Activated CD4-positive, CD25-positive, alpha-beta regulatory T cell (primary cell): ENCODE measurements at places on chromosomes 1 and 21.

DNA sequence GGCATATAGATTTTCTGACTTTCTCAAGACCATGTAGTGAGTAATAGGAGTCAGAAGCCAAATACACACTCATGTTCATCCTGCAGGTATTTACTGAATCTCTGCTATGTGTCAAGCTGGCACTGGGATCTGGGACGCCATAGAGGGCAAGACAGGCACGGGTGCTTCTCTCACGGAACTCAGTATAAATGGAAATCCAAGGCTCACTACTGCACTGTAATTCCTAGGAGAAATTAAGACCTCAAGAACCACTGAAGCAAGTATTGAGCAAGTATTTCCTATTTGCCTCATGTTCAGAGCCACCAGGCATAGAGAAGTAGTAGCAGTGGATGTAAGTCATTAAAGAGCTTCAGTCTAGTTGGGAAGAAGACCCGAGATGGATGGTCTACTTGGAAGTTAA is 38.9 kb downstream of the EIF2D start:
- DNase-seq, result no peak

DNA sequence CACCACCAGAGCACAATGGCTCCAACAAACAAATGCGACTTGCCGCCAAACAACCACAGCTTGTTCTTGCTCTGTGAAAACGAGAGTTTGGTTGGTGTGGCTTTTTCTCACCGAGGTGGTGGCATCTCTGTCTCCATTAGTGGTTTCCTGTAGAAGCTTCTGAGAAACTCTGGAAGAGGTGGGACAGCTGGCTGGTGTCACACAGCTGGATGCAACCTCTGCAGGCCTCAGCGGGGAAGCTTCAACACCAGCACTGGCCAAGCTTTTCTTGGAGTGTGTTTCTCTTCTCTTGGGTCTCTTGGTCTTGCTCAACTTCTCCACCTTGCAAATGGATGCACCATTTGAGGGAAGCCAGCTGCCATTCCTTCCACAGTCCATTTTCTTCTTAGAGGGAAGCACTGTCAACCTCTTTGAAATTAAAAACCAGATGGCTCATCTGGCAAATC is 124.8 kb downstream of the KCNN3 start:
- DNase-seq, result no peak

GRCh38 chr1:94032637-94033036 is 88.3 kb downstream of the ABCA4 start:
- no peak for DNase-seq

GRCh38 chr1:236536540-236536939 is 12.8 kb downstream of the LGALS8 start:
- DNase-seq, result no peak

DNA sequence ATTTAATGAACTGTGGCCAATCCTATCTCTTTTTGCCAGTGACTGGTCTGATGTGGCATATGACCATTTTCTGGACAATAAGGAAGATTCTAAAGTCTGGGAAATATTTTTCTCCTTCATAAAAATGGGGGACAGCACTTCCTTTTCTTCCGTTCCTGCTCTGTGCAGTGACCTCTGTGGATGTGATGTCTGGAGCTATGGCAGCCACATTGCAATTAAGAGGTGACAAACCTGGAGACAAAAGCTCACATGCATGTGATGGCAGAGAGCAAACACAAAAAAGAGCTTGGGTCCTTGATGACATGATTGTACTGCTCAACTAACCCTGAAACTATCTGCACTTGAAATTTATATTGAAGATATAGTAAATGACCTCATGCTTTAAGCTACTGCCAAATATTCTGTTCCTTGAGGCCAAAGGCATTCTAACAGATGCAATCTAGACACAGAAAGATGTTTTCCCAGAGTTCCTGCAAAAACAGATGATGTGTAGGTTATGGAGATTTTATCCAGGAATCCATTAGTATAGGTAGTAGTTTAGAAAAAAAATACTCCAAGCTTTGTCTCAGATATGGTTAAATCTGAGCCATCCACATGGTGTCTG is 2.2 kb upstream of the MAGI3 start:
- DNase-seq, result no peak

GRCh38 chr1:153364156-153364555 is 6.5 kb downstream of the S100A9 start:
- DNase-seq, result no peak

GRCh38 chr1:55539652-55540512 is 324.7 kb upstream of the USP24 start:
- DNase-seq, result no peak

GRCh38 chr21:42696501-42697040 is 43.1 kb downstream of the PDE9A start:
- DNase-seq, result no peak

DNA sequence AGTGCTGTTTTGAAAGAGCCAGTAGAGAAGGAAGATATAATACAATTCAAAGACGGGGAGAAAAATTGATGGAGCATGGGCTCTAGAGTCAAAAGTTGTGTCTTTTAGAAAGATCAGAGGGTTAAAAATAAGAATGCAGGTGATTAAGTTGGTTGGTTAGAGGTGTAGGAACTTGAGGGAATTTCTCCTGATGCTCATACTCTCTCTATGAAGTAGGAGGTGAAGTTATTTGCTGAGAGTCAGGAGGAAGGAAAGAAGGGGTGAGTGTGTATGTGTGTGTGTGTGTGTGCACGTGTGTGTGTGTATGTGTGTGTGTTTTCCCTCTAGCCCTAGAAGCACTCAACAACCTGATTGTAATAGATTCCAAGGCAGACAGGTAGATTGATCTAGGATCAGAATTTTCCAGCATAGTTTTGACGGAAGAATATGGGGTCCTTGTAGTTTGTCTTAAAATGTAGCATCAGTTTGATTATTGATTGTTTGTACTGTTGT is 88.3 kb upstream of the MACF1 start:
- DNase-seq, result no peak

GRCh38 chr21:34526241-34526617 is 14.2 kb upstream of the KCNE1 start:
- DNase-seq, result no peak

GRCh38 chr1:222167111-222167510 is 380.8 kb downstream of the HHIPL2 start:
- DNase-seq, result no peak
